ENCODE measurements at places on chromosomes 2 and 18.

DNA sequence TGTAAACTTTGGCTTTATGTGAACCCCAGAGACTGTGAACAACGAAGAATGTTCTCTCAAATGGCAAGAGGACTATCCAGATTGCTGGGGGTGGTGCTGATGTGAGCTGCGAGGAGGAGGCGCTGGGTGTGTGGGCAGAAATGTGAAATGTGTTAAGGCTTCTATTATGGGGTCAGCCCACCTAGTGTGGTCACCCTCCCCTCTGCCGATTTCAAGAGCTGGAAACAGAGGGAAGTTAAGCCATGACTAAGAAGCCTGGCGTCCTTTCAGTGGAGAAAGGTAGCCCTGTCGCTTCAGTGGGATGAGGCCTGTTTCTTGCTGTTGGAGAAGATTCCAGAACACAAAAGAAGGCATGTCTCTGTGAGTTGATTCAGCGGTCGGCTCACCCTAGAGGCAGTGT is 89.0 kb upstream of the KCTD1 start:
- no peak for DNase-seq

GRCh38 chr2:202574541-202574940 is 60.2 kb upstream of the FAM117B start:
- no peak for DNase-seq

DNA sequence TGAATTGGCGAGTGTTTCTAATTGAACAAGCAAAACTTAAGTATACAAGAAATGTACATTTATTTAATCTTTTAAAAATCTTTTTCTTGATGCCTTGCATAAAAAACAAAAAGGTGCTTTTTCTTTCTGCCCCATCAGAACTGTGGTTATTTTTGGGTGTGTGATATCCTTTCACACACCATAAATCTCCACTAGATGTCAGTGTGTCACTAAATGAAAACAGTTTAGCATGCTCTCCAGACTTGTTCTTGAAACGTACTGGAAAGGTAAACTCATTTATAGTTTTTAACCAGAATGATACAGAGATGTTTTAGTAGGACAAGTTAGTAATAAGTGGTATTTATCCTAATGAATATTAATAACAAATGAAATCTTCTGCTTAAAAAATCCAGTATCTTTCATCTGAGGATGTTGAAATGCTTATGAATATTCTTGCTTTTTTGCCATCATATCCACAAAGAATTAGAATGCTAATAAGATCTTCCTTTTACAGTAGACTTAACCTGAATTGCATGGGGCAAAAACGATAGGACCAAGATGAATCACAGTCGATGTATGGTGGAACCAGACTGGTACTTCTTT is 96.8 kb downstream of the UBE2E3 start:
- DNase-seq = no peak

DNA sequence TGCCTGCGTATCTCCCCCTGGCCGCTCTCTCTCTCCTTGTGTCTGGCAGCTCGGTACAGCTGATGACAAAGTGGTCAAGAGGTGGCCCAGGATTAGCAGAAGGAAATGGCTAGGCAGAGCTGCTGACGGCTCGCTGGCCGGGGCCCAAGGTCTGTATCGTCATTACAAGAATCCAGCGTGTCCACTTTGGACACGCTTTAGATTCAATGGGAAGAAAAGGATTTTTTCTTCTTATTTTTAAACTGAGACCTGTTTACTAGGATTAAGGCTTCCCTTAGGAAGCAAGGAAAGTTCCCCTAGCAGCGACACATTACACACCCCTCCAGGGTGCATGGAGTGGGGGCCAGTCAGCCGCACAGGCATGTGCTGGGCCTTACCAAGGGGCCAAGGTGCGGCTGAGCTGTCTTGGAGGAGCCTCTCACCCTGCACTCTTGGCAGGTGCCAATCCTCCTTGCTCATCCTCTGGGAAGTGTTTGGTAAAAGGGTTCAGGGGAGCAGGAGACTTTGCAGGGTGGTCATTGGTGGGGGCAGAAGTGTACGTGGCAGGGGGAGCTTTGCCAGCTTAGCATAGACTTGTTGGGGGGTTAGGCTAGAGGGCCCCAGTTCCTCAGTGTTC is 76.8 kb downstream of the POLR1A start:
- no peak for DNase-seq

GRCh38 chr18:65365245-65365980 is 385.4 kb upstream of the CDH7 start:
- DNase-seq = no peak

DNA sequence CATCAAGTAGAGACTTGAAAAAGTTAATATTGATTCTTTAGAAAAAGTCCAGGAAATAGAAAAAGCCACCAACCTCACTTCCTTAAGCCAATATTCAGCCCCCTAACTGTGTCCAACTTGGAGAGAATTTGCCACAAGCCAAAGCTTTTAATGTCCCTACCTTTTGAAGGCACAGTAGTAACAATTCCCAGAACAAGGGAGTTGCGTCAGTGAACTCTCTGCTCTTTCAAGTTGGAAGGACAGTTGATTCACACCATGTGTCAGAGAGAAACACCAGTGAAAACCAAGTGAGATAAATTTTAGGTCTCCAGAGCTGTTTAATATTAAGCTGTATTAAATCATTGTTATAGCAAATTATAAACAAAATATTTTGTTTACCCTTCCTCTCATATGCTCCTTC is 66.1 kb downstream of the EXOC6B start:
- no peak for DNase-seq

Measured in stimulated activated CD8-positive, alpha-beta memory T cell treated with anti-CD3 and anti-CD28 coated beads, Interleukin-7, amount 100 ng/mL, for 1 hour (primary cell).